ENCODE measurements at places on chromosomes 3 and 15.

GRCh38 chr15:80834906-80835305 is 55.7 kb downstream of the CEMIP start:
- DNase-seq, result no peak

GRCh38 chr15:36498401-36498800 is 81.0 kb upstream of the CDIN1 start:
- DNase-seq, result no peak

GRCh38 chr3:161770484-161771386 is 274.1 kb downstream of the OTOL1 start:
- DNase-seq, result no peak

DNA sequence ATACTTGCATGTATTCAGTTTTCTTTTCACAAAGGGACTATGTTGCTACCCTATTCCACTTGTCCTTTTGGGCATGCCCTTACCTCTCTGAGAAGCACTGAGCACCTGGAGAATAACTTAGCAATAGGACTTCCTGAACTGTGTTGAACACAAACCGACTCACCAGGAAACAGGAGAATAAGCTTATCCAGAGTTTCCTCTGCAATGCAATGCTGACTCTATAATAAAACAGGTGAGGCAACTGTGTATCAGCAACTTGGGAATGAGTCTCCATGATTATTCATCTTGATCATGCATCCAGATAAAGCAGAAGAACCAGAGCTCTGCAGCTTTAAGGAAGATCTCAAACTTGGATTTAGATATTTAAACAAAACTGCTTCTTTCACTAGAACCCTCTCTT is 806.5 kb downstream of the IGSF11 start:
- DNase-seq, result no peak

- DNase-seq, result no peak
Observed at GRCh38 chr3:33196538-33196937, 22.1 kb downstream of the SUSD5 start.

GRCh38 chr15:35858707-35859106 is 312.7 kb upstream of the DPH6 start:
- no peak for DNase-seq

- DNase-seq, result no peak
Observed at GRCh38 chr15:52440414-52440813, 88.3 kb downstream of the MYO5A start.

- DNase-seq, result no peak
Observed at GRCh38 chr3:114746502-114746901, 400.6 kb downstream of the ZBTB20 start.

GRCh38 chr3:82078246-82078645 is 316.8 kb upstream of the GBE1 start:
- no peak for DNase-seq

DNA sequence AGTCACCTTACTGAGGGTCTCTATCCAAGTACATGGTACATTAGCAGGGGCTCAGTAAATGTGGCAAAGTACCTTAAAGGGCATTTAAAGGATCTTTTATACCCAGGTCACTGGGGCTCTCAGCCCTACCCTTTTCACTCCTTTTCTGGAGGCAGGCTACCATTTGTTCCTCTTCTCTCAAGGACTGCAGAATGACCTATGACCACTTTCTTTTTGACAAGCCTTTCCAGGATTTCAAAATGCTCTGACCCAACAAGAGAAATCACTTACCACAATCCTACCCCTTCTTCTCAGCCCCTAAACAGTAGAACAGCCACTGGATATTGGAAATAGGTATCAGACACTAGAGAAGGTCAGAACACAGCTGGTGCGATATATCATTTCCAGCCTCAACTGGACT is 221.8 kb upstream of the TPRG1 start:
- DNase-seq, result no peak

All from transverse colon (tissue), 4 donors.